Skin of body (tissue), 3 donors: ENCODE measurements at places on chromosomes 12 and 14. TPM values are rescaled to one million over a fixed set of nuclear protein-coding genes. Genes with fewer than 3 reads are reported as not detected.

Gene C12orf54
- total RNA-seq = not detected

Gene SRRM4
- 0.10 TPM for total RNA-seq

Gene NID2
- total RNA-seq = 68.8 TPM

Gene CLEC4C
- 0.30 TPM for total RNA-seq

Gene AQP6
- total RNA-seq = 0.20 TPM

Gene GTF2A1
- total RNA-seq = 27.3 TPM

DNA sequence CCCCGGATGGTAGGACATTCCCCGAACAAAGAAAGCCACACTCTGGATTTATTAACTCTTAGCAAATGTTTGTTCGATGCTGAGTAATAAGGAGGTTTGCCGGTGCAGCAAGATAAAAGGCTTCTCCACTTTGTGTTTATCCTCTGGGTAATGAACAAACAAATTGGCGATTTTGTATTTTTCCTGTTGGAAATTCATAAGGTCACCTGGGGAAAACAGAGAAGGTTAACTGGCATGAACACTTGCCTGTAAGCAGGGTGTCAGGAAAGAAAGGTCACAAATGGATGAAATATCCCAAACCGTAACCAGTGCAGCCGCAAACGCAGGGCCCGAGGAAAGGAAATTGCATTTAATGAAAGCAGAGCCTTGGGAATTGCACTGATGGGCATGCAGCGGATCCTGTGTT lies 132.8 kb downstream of the RMST start:
- no peak for DNase-seq

DNA sequence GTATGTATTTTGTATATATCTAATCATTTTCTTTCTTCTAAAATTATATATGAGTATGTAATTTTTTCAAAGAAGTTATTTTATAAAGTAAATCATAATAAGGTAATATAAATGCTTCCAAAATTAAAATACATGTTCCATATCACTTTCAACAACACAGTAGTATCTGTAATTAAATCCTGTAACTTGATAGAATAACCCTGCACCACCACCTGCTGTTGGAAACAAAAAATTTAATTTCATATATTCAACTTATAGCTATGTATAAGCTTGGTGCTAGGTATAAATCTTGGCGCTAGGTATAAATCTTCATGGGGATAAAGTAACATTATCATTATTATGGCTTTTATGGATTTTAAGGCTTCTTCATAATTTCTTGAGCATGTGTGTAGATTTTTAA lies 149.7 kb upstream of the DCN start:
- DNase-seq = peak; percentile 52

GRCh38 chr12:111178181-111179081 lies 190.5 kb downstream of the PHETA1 start:
- peak; percentile 37 for DNase-seq

- no peak for DNase-seq
Observed at GRCh38 chr14:74671789-74672188, 41.1 kb downstream of the AREL1 start.

- DNase-seq = no peak
Observed at GRCh38 chr12:129109174-129110001, 256.1 kb downstream of the GLT1D1 start.

DNA sequence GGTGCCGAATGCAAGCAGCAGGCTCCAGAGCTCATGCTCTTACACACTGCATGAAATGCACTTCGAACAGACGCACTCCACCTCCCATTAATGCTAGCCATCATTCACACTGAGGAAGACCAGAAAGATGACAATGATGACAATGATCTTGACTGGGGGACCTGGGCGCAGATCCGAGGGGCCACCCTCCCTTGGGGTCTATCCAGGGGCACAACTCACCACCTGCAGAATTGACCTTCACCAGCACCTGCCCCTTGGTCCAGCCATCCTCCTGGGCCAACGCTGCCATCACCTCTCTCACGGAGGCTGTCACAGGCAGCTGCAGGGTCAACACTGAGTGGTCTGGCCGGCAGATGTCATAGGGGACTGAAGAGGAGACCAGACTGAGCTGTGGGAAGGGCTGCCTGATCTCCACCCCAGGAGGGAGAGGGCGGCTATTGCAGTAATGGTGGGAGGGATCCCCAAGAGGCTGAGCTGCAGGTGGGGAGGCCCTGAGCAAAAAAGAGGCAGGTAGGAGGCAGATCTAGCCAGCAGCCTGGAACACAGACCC lies 15.3 kb downstream of the RAPGEF3 start:
- DNase-seq = no peak

- DNase-seq = no peak
Observed at GRCh38 chr12:785706-786105, 33.3 kb downstream of the WNK1 start.

DNA sequence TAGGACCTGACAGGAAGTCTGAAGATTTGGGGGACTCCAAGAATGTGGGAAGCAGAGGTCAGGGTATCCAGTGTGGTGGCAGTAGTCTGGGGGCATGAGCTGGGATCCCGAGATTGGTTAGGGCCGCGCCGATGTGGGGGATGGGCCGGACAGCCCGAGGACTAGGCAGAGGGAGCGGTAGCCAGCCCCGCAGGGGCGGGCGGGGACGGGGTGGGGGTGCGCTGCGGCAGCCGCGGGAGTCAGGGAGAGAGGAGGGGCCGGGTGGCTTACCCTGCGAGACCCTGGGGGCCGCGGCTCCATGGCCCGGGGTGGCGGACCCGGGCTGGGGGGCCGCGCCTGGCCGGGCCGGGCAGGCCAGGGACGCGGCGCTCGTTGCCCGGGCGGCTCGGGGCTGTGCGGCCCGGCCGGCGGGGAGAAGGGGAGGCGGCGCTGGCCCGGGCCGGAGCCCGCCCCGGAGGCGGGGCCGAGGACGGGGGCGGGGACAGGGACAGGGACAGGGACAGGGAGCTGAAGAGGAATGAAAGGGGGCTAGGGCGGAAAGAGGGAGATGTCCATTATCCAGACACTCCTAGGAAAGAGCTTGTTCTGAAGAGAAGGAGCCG lies 5.6 kb downstream of the ZNF385A start:
- no peak for DNase-seq

DNA sequence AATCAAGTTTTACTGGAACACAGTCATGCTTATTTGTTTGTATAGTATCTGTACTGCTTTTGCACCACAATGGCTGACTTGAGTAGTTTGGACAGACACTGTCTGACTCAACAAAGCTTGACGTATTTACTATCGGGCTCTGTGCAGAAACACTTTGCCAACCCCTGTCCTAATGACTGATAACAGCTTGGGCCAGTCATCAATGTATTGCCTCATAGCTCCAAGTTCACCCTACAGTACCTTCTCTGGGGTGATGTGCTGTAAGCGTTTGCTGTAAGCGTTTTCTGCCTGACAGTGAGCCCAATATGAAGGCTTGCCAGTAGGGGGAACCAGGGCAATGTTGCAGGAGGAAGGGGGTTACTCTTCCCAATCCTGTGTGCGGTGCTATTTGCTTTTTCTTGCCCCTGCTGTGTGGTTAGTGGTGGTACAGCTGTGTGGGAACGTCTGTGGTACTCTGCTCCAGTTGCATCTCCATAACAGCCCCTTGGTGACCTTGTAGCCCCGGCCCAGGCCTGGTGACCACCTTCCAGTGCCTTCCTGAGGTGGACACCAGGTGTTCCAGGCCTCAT lies 5.4 kb upstream of the CCDC177 start:
- DNase-seq = no peak

GRCh38 chr14:54890788-54891187 lies 11.8 kb downstream of the GCH1 start:
- DNase-seq = no peak

DNA sequence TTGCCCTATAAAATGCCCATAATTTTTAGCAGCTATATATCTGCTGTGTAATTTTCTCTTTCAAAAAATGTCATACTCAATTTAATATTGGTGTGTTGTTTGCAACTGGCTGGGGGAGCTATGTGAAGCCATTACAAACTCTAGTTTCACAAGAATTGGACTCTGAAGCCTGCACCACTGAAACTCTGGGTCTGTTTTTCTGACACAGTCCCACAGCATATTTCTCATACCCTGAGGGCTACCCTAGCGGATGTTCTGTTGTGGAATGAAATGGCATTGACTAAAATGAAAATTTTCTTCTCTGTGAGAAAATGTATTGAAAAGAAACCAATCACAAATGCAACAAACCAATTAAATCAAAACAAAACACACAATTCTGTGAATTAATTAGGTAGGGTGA lies 284.6 kb upstream of the NPAS3 start:
- DNase-seq = no peak
